ENCODE measurements at places on chromosomes 12 and 14.

- no peak for DNase-seq
Observed at GRCh38 chr12:63948211-63948610, 103.7 kb downstream of the SRGAP1 start.

- no peak for DNase-seq
Observed at GRCh38 chr14:92902191-92902590, 20.8 kb upstream of the CHGA start.

GRCh38 chr12:92571169-92571568, 131.6 kb upstream of the PLEKHG7 start:
- no peak for DNase-seq

GRCh38 chr12:93839064-93839463, 161.9 kb downstream of the CRADD start:
- no peak for DNase-seq

DNA sequence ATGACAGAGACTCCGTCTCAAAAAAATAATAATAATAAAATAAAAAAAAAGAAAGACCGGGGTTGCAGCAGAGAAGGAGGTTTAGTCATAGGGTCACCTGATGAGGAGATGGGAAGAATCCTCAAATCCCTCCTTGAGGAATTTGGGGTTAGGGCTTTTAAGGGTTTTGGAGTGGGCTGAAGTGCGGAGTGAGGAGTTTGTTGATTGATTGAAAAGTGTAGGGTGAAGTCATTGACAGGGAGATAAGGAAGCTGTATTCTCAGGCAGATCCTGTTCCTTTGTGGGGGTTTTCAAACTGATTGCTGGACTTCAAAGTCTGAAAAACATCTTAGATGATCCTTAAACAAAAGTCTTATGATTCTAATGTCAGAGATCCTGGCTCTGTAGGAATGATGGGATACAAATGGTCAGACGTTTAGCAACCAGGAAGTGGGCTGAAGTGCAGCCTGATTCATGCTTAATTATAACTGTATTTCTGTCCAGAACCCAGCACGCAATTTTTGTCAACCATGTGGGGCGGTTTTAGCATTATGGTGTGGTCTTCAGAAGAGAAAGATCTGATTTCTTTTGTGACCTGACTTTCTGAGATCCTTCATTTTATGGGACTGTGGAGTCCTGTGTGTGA, 16.0 kb downstream of the FNTB start:
- peak; percentile 40 for DNase-seq

DNA sequence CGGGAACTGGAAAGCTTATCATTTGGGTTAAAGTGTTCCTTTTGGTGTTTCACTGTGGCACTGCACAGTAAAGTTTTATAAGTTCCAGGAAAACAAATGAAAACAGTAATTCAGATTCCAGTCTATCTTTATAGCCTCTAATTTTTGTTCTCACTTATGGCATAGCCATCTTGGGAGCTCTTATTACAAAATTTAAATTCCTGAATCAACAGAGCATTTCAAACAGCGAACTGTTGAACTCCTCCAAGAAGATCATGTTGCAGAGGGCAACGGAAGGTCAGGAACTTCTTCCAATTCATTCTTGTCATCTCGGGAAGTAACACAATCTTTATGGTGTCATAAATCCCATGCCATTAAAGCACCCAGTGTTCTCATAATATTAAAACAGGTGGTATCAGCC, 229.1 kb downstream of the KCNC2 start:
- DNase-seq: no peak

DNA sequence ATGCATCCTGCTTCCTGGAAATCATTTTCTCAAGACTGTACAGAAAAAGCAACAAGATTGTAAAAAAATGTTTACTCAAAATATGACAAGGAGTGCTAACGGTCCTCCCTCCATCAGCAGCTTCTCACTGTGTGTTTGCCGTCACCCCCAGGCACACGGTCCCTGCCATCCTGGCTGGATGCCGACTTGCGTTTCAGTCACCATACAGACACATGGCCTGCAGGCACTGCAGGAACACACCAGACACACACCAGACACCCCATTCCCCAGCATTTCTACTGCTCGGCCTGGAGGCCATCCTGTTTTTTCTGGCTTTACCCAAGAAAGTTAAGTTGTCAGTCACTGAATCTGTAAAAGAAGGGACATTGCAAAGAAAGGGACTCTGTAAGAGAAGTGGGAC, 10.8 kb downstream of the KCNK10 start:
- no peak for DNase-seq

GRCh38 chr12:1949771-1950470, 31.5 kb upstream of the CACNA2D4 start:
- no peak for DNase-seq

DNA sequence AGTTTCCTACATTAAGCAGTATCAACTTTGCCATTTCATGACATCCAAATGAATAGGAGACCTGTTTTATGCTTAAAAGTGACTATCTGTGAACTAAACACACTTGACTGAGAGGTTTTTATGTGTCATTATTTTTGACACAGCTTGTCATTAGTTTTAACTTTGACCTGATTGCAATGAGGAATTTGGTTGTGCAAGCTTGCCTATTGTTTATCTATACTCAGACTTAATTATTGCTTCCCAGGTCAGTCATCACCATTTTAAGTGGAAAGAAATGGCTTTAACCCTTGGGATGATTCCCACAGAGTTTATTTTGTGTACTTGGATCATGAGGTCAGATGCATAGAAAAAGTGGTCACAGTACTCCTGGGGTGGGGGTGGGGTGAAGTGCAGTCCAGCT, 171.0 kb upstream of the PRICKLE1 start:
- no peak for DNase-seq

DNA sequence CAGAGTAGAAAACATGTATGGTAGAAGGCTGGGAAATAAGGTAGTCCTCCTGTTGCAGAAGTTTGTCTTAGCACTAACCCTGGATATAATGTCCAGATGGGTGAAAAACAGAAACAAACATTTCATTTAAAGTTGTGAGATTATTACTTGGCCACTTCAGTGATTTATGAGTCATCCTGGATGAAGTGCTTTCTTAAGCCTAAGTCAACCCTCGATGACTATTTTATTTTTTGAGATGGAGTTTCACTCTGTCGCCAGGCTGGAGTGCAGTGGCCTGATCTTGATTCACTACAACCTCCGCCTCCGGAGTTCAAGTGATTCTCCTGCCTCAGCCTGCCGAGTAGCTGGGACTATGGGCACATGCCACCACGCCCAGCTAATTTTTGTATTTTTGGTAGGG, 10.2 kb downstream of the DLST start:
- no peak for DNase-seq

DNA sequence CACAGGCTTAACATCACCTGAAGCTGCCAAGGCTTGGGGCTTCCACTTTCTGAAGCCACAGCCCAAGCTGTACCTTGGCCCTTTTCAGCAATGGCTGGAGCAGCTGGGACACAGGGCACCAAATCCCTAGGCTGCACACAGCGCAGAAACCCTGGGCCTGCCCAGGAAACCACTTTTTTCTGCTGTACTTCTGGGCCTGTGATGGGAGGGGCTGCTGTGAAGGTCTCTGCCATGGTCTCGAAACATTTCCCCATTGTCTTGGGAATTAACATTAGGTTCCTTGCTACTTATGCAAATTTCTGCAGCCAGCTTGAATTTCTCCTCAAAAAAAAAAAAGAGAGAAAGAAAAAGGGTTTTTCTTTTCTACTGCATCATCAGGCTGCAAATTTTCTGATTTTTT, 219.1 kb downstream of the RPL10L start:
- DNase-seq: no peak

- no peak for DNase-seq
Observed at GRCh38 chr14:64998455-64998931, 11.8 kb downstream of the FNTB start.
